CD4-positive, CD25-positive, alpha-beta regulatory T cell (primary cell): ENCODE measurements at places on chromosomes 4 and X. TPM values are rescaled to one million over a fixed set of nuclear protein-coding genes. Genes with fewer than 3 reads are reported as not detected.

GRCh38 chr4:2102045-2102883, 43.1 kb downstream of the NAT8L start:
- no peak overlapping the region for H3K4me3 ChIP-seq
- no peaks in the 10 kb centered on the region for H3K36me3 ChIP-seq
- no peak overlapping the region for H3K27ac ChIP-seq
- H3K4me1 ChIP-seq = no peaks in the 10 kb centered on the region
- no peak for DNase-seq

DNA sequence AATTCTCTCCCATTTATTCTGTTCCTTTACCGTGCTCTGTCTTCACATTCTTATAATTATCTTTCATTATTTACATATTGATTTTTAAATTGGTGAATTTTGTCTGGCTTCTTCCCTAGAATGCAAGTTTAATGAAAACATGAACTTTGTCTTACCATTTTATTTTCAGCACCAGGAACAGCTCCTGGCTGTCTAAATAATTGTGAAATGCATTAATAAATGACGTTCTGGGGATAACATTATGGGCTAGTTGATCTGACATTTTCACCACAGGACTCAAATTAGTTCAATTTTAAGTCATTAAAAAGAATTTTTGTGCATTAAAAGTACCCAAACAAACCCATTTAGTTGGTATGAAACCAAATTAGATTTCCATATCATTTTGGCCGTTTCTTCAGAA, 97.5 kb downstream of the KCTD8 start:
- H3K4me3 ChIP-seq = no peak overlapping the region
- no peaks in the 10 kb centered on the region for H3K4me1 ChIP-seq
- H3K27ac ChIP-seq = no peak overlapping the region

DNA sequence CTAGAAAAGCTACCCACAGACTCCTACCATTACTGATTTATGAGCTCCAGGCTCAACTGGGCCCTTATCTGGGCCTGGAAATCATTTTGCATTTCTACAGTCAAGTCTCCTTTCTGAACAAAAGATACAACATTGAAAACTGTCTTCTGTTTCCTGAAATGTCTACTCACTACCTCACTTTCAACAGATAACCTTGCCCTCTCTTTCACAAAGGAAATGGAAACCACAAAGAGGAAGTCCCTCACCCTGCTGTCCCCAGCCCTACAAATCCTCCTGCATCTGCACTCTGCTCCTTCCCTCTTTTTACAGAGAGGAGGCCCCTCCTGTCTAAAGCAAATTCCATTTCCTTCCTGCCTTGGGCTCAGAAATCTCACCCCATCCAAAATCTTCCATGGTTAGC, 24.8 kb upstream of the CYBB start:
- peak; percentile 75 for DNase-seq
- H3K4me3 ChIP-seq = peak overlapping the region; percentile 42
- H3K36me3 ChIP-seq = no peaks in the 10 kb centered on the region
- H3K27me3 ChIP-seq = no peaks in the 10 kb centered on the region
- peak overlapping the region; percentile 47 for H3K27ac ChIP-seq

DNA sequence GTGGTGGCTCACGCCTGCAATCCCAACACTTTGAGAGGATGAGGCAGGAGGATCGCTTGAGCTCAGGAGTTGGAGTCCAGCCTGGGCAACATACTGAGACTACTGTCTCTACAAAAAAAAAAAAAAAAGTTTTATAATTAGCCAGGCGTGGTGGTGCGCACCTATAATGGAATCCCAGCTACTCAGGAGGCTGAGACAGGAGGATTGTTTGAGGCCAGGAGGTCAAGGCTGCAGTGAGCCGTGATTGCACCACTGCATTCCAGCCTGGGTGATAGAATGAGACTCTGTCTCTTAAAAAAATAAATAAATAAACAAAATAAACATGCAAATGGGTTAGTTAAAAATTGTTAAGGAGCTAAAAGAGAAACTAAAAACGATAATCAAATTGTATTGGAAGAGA, 7.7 kb downstream of the GLOD5 start:
- no peak for DNase-seq
- H3K27me3 ChIP-seq = no peaks in the 10 kb centered on the region
- no peaks in the 10 kb centered on the region for H3K4me1 ChIP-seq
- H3K4me3 ChIP-seq = no peak overlapping the region
- no peaks in the 10 kb centered on the region for H3K36me3 ChIP-seq

DNA sequence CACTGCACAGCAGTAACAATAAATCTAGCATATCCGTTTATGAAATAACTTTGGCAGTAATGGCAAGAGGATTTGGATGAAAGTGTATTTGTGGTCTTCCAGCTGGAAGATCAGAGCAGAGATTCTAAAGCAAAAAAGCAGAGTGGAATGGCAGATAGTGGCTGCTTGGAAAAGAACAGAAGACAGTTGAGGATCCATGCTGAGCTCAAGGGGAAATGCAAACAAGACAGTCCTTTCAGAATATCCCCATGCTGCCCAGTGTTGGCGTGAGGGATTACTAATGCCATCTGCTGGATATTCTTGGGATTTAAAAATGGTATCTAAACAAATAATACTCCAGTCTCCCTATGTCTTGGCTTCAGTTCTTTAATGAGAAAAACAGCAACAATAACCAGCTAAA, 629.1 kb upstream of the ATOH1 start:
- H3K4me3 ChIP-seq = no peak overlapping the region
- no peak for DNase-seq
- no peaks in the 10 kb centered on the region for H3K36me3 ChIP-seq
- no peaks in the 10 kb centered on the region for H3K4me1 ChIP-seq

GRCh38 chr4:141121768-141122454, 11.4 kb downstream of the RNF150 start:
- H3K4me1 ChIP-seq = no peaks in the 10 kb centered on the region
- H3K4me3 ChIP-seq = no peak overlapping the region
- no peaks in the 10 kb centered on the region for H3K36me3 ChIP-seq
- no peak overlapping the region for H3K27ac ChIP-seq

DNA sequence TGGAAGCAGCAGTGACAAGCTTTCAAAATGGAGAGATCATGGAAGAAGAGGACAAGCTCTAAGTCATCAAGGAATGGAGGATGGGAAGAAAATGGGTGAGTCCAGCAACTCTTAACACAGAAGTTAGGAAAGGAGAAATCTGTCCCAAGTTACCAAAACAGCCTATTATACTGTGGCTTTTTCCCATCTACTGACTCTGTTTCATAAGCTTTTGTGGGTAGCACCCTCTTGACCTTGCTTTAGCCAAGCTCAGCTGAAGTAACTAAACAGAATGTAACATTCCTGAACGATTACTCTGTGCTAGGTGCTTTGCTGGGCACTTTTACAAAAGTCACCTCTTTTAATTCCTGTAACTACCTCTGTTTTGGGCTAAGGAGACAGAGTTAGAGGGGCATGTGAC, 54.9 kb downstream of the MAP7D2 start:
- no peak overlapping the region for H3K4me3 ChIP-seq
- no peaks in the 10 kb centered on the region for H3K27me3 ChIP-seq
- H3K36me3 ChIP-seq = no peaks in the 10 kb centered on the region

DNA sequence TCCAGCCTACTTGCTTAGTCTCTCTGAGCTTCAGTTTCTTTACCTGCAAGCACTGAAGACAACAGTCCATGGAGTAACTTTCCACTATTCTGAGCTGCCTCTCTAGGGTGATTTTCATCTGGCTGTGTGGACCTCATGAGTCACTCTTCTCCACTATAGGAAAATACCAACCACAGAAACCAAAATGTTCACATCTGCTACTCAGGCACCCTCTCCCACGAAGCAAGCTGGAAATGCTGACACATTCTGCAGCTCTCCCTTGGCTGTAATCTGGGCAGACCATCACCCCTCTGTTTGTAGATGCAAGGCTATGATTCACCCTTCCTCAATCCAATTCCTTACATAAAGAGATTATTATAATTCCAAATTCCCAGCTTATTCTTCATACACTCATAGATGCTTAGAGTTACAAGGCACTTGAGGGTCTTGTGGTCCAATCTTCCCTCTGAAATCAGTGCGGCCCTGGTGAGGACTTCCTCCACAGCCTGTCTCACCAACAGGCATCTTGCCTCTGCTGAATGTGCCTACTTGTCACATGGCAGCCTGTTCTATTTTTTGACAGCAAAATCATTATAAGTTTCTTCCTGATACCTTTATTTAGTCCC, 97.0 kb upstream of the LNX1 start:
- H3K36me3 ChIP-seq = no peaks in the 10 kb centered on the region
- DNase-seq = no peak
- H3K27me3 ChIP-seq = no peaks in the 10 kb centered on the region
- no peak overlapping the region for H3K27ac ChIP-seq

- H3K4me1 ChIP-seq = no peaks in the 10 kb centered on the region
- no peak for DNase-seq
- H3K4me3 ChIP-seq = no peak overlapping the region
- no peak overlapping the region for H3K27ac ChIP-seq
- no peaks in the 10 kb centered on the region for H3K27me3 ChIP-seq
Measured at GRCh38 chrX:125444659-125445058, 125.0 kb downstream of the TEX13C start.

GRCh38 chr4:152259866-152260265, 276.0 kb downstream of the FBXW7 start:
- no peak overlapping the region for H3K27ac ChIP-seq
- H3K36me3 ChIP-seq = no peaks in the 10 kb centered on the region
- H3K27me3 ChIP-seq = no peaks in the 10 kb centered on the region
- DNase-seq = no peak
- H3K4me3 ChIP-seq = no peak overlapping the region

DNA sequence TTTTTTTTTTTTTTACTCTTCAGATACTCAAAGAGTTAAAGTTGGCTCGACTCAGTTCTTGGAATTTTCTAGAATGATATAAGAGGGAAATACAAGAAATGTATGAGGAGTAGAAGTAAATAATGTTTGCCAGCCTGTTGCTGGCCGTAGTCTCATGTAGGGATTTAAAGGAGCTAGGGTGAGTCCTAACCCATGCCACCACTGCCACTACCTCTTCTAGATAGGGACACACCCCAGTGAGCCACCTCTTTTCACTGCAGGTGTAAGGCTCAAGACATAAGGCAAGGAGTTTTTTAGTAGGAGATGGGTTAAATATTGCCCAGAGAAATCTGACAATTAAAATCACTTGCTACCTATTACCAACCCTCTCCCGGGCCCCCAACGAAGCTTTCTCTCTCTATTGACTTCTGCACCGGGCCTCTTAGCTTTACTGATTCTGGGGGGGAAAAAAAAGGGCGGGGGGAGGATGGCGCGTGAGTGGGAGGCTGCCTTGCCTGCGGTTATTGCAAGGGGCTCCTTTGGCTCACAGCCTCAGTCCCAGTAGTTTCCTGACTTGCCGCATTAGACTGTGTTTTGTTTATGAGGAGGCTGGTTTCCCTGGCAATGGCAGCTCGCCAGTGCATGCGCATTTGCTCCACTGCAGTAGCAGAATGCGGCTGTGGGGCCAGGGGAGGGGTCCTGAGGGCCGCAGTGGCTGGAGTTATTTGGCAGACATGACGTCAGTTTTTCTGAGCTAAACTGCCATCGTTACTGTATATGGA, 3.0 kb downstream of the LINC00632 start:
- H3K4me1 ChIP-seq = no peaks in the 10 kb centered on the region
- no peak for DNase-seq
- no peaks in the 10 kb centered on the region for H3K36me3 ChIP-seq
- H3K27ac ChIP-seq = no peak overlapping the region
- H3K27me3 ChIP-seq = no peaks in the 10 kb centered on the region

GRCh38 chrX:15744181-15744867, 6.3 kb downstream of the CA5B start:
- DNase-seq = no peak
- peaks cover 13% of the 10 kb centered on the region for H3K4me1 ChIP-seq
- no peaks in the 10 kb centered on the region for H3K27me3 ChIP-seq
- peaks cover 9% of the 10 kb centered on the region for H3K36me3 ChIP-seq

GRCh38 chr4:1806223-1806564, 13.1 kb downstream of the FGFR3 start:
- no peak for DNase-seq
- H3K4me3 ChIP-seq = no peak overlapping the region
- H3K4me1 ChIP-seq = no peaks in the 10 kb centered on the region
- H3K36me3 ChIP-seq = no peaks in the 10 kb centered on the region

GRCh38 chrX:150543230-150544155, 24.9 kb upstream of the MTM1 start:
- H3K4me3 ChIP-seq = no peak overlapping the region
- peaks cover 12% of the 10 kb centered on the region for H3K4me1 ChIP-seq
- DNase-seq = no peak
- no peaks in the 10 kb centered on the region for H3K27me3 ChIP-seq

GRCh38 chrX:111447298-111447697, 35.3 kb upstream of the DCX start:
- no peaks in the 10 kb centered on the region for H3K27me3 ChIP-seq
- no peak overlapping the region for H3K4me3 ChIP-seq
- H3K4me1 ChIP-seq = no peaks in the 10 kb centered on the region
- H3K36me3 ChIP-seq = no peaks in the 10 kb centered on the region
- DNase-seq = no peak

GRCh38 chrX:45322820-45323219, 122.1 kb upstream of the DIPK2B start:
- no peaks in the 10 kb centered on the region for H3K36me3 ChIP-seq
- H3K27me3 ChIP-seq = no peaks in the 10 kb centered on the region
- DNase-seq = no peak
- H3K27ac ChIP-seq = no peak overlapping the region

- H3K36me3 ChIP-seq = no peaks in the 10 kb centered on the region
- no peak overlapping the region for H3K4me3 ChIP-seq
- no peaks in the 10 kb centered on the region for H3K27me3 ChIP-seq
- no peaks in the 10 kb centered on the region for H3K4me1 ChIP-seq
- no peak for DNase-seq
- H3K27ac ChIP-seq = no peak overlapping the region
Measured at GRCh38 chr4:111650146-111650545, 495.1 kb upstream of the FAM241A start.

DNA sequence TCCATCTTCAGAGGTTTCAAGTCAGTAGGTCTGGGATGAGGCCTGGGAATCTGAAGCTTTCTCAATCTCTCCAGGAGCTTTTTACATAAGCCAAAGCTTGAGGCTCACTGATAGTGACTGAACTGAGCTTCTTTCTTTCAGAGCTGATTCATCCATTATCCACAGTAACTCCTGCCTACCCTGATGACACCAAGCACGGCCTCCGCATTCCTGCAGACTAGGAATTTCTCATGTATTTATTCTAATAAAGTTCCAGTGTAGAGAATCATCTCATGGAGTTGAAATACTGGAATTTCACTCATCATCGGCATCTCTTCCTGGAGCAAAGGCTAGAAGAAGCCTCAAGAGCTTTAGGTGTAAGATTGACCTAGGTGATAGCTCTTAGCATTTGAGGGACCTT, 12.1 kb upstream of the DCTD start:
- H3K27ac ChIP-seq = no peak overlapping the region
- DNase-seq = no peak
- no peaks in the 10 kb centered on the region for H3K4me1 ChIP-seq
- H3K4me3 ChIP-seq = no peak overlapping the region

DNA sequence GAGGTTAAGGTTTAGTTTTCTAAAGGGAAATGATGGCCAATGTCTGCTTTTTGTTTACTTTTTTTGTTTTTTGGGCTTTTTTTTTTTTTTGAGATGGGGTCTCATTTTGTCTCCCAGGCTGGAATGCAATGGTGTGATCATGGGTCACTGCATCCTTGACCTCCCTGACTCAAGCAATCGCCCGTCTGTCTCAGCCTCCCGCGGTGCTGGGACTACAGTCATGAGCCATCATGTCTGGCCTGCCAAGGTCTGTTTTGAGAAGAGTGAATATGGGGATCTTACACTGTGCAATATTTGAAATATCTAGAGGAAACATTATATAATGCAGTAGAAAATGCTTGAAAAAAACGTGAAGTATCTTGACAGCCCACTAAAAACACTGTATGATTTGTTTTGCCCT, 162.5 kb downstream of the GASK1B start:
- no peaks in the 10 kb centered on the region for H3K36me3 ChIP-seq
- DNase-seq = no peak
- H3K4me3 ChIP-seq = no peak overlapping the region

Gene MID1
- total RNA-seq = not detected

Gene ELF4
- 46.7 TPM for total RNA-seq

Gene ARSD
- total RNA-seq = 1.5 TPM

Gene DCK
- total RNA-seq = 33.1 TPM

Gene EGF
- total RNA-seq = 2.1 TPM

Gene ANOS1
- total RNA-seq = not detected
